NCI-H526 treated with DMSO at 0.1 percent for 48 hours (cell line): ENCODE measurements at places on chromosomes 1 and 21.

DNA sequence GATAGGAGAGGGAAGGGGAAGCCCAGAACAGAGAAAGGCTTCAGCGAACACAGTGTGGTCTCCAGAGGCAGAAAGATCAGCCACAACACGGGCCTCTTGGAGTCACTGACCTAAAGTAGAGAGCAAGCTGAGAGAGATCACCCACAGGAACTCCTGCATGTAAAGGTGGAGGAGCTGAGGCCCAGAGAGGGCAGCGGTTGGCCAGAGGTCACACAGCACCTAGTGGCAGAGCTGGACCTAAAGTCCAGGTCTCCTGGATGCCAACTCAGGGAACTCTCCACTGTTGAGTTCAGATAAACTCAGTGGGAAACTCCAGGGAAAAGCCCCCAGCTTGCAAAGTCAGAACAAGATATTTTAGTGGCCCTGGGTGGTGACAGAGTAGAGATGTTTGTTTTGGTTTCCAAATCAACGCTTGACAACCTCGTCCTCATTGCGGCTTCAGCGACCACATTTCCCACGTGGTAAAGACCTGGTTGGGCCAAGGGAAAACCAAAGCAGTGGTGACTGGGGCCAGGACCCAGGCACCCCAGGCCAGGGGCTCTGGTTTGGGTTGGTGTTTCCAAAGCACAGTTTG lies 4.6 kb downstream of the IFFO2 start:
- DNase-seq: no peak

DNA sequence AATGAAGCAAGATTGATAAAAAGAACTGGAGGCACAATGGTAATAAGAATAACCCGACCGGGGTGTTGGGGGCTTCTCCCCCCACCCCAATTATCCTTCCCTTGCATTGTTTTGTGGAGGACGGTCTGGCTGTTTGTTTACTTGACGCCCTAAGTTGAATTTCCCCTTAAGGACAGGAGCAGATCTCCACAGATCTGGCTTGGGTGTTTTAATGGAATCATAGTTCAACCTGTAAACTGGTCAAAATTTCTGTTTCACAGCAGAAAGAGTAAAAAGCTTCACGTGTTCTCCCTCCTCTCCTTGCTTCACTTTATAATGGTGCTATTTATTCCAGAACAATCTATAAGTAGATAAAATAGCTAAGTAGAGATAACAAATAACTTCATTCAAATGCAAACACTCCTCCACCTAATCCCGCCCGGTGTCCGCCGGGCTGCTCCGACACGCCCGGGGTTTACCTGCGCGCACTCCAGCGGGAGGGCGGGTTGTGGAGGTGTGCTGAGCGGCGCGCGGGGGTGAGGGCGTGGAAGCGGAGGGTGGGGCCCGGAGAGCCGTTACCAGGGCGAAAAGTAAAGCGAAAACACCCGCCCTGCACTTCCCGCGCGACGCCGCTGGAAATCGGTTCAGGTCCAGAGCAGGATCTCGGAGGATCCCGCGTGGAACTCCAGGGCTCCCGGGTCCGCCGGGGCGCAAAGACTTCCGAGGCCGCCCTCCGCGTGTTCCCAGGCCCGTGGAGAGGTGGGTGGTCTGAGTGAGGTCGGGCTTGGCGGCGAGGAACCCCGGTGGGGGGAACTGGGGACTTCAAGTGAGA lies 2.0 kb upstream of the ATF3 start:
- DNase-seq: no peak

DNA sequence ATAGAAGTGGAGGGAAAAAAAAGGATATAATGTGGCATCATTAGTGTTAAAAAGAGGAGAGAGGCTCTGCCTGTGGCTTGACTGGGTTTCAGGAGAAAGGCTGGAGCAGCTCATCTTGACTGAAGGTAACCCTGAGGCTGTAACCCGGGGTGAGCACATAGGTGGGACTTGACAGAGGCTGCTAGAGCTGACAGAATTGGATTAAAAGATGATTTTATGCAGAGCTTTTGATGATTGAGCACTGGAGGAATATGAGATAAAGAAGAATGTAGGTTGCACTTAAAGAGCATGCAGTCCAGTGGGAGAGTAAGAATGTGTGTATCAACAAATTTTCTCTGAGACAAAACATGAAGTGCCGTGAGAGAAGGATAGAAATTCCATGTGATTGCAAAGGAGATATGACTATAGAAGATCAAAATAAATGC lies 17.3 kb downstream of the LAMC1 start:
- DNase-seq: no peak

DNA sequence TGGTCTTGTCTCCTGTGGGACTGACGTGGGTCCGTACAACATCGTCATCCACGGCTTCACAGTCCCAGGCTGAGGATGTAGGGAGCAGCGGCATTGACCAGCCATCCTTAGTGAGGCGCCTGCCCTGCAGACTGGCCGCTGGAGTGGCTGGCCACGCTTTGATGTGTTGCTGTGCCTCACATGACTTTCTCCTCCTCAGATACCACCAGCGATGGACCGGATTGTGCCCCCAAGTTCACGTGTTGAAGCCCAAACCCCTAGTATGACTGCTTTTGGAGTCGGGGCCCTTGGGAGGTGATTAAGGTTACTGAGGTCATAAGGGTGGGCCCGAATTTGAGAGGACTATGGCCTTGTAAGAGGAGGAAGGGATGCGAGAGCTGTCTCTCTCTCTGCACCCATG lies 122.5 kb downstream of the PCBP3 start:
- no peak for DNase-seq

DNA sequence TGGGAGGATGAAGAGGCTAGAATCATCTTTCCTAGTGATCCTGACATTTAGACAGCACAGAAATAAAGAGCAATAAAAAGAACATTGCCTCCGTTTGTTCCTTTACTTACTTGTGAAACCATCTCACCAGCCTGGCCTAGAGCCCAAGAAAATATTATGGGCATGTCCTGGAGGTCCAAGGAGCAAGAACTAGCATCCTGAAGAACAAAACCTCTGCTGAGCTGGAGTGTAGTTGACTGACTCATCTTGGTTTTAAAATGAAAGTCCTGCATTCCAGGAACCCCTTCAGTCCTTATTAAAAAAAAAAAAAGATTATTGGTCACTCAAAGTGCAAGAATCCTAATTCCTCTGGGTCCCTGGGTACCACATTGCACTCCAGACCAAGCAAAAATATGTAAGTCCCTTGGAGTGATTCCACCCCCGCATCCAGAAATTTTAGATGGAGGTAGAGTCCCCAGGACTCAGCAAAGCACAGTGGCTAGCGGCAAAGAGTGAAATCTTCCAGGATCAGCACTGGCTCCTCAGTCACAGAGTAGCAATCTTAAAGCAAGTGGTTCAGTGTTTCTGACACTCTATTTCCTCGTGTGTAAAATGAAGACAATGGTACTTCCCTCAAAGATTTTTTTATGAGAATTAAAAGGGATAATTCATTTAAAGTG lies 7.0 kb downstream of the SMCP start:
- DNase-seq: no peak

DNA sequence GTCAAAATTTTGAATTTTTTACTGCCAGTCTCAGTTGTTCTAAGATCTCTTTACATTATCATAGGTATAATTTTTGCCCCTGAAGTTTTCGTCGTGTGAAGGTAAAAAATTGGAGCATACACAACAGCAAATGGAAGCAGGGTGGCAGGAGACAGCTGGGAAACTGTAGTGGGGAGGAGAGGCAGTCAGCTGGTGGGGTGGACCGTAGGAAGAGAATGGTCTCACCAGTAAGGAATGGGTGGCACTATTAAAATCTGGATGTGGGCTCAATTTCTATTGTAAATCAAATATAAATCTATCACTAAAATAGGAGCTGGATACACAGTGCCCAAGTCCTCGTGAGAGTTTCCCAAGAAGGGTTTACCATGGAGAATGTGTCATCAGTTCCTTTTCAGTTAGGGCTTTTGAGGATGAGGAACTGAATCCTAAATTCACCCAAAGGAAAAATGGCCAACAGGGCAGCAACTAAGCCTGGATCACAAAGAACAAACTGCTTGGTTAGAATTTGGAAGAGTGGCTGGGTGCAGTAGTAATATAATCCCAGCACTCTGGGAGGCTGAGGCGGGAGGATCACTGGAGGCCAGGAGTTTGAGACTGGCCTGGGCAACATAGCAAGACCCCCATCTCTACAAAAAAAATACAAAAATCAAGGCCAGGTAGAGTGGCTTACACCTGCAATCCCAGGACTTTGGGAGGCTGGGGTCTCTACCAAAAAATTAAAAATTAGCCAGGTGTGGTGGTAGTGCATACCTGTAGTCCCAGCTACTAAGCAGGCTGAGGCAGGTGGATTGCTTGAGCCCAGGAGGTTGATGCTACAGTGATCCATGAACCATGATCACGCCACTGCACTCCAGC lies 10.5 kb upstream of the IRF2BP2 start:
- no peak for DNase-seq

GRCh38 chr1:67437961-67438360 lies 7.8 kb upstream of the SERBP1 start:
- no peak for DNase-seq
